ENCODE measurements at places on chromosomes 7 and 10.
A peak's percentile ranks its signal among the peaks of the same experiment; 100 is the strongest.

- DNase-seq, result no peak
Measured at GRCh38 chr7:36387435-36388231, 2.0 kb upstream of the ANLN start.

DNA sequence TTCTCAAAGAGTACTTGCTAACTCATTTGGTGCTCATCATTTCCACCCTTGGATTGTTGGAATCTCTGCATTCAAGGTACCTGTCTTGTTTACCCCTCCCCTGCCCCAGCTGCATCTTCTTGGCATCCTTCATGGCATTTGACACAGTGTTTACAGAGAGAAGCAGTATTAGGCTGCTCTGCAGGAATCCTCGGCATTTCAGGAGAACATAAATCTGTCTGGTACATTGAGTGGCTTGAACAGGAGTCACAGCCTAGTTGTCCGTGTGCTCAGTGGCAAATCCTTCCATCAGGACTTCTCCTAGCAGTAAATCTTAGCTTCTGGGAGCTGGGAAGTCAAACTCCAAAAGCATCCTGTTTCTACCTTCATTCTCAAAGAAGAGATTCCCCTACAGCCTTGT lies 136.8 kb upstream of the YAE1 start:
- DNase-seq, result no peak

GRCh38 chr10:124935946-124936345 lies 6.0 kb upstream of the ZRANB1 start:
- no peak for DNase-seq

DNA sequence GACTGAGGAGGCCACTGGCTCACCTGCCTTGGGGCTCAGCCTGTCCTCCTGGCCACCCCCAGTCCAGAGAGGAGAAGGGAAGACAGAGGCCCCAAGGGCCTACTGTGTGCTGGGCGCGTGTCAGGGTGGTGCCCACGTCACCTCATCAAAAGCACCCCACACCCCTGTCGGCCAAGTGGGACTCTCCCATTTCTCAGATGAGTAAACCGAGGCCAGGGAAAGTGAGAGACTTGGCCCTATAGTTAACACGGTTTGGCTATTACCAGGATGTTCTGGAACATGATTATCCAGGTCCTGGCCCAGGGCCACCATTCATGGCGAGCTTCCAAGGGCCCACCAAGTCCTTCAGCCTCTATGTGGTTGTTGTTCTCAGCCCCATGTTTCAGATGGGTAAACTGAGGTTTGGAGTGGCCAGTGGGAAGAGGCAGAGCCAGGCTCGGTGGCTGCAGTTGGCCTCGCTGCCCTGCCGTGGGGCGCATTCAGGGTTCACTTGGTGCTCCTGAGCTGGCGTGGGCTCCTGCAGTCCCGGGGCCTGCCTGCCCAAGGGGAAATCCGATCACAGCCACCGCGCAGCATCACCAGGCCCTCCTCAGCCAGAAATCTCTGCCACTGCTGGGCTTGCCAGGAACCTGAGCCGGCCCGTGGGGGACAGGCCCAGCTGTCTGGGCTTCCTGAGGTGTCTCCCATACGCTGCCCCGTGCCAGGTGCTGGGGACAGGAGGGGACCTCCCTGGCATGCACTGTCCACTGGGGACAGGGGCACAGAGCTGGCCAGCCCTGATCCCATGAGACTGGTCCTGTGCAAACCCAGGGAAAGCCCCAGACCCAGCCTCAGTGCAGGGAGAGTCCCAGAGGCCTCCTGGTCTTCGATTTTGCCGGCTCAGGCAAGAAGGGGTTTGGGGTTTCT lies 117.7 kb upstream of the TNRC18 start:
- DNase-seq, result no peak

DNA sequence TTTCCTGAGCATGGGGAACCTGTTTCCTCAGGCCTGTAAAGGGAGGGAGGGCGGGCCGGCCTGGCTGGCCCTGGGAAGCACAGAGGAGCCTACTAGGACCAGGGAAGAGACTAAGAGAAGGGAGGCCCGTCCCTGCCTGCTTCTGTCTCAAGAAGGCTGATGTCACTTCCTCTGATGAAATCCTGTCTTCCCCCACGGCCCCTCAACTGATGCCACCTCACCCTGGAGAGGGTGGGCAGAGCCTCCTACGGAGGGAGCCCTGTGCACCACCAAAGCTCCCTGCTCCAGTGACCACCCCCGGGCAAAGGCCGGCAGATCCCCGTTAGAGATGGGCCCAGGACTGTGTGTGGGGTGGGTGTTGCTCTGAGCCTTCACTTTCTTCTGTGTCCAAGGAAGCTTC lies 1.0 kb upstream of the PILRA start:
- peak; percentile 44 for DNase-seq

GRCh38 chr7:46814516-46815250 lies 767.2 kb downstream of the TNS3 start:
- DNase-seq, result no peak

DNA sequence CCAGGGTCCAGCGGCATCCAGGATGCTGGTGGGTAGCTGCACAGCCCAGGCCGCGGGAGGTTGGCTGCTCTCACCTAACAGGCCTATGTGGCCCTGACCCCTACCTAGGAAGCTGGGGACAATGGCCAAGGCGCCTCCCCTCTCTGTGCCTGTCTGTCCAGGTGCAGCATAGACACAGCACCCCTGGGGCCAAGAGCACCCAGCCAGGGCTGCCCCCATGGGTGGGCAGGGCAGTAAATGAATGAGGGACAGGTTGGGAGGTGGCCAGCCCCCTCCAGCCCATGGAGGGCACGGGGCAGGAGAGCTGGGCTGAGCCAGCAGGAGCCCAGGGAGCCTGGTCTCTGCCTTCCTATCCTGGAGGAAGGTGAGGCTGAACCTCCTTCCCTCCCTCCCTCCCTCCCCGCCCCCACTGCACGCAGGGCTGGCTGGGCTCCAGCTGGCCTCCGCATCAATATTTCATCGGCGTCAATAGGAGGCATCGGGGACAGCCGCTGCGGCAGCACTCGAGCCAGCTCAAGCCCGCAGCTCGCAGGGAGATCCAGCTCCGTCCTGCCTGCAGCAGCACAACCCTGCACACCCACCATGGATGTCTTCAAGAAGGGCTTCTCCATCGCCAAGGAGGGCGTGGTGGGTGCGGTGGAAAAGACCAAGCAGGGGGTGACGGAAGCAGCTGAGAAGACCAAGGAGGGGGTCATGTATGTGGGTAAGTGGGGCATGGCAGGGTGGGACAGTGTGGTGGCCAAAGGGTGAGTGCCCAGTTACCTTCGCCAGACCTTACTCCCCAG lies at the start of gene SNCG:
SNCG (plus strand) TSS at position 484 of the 785 bp plus-strand sequence; CDS start at position 583, 99 bp downstream.
- DNase-seq, result no peak

DNA sequence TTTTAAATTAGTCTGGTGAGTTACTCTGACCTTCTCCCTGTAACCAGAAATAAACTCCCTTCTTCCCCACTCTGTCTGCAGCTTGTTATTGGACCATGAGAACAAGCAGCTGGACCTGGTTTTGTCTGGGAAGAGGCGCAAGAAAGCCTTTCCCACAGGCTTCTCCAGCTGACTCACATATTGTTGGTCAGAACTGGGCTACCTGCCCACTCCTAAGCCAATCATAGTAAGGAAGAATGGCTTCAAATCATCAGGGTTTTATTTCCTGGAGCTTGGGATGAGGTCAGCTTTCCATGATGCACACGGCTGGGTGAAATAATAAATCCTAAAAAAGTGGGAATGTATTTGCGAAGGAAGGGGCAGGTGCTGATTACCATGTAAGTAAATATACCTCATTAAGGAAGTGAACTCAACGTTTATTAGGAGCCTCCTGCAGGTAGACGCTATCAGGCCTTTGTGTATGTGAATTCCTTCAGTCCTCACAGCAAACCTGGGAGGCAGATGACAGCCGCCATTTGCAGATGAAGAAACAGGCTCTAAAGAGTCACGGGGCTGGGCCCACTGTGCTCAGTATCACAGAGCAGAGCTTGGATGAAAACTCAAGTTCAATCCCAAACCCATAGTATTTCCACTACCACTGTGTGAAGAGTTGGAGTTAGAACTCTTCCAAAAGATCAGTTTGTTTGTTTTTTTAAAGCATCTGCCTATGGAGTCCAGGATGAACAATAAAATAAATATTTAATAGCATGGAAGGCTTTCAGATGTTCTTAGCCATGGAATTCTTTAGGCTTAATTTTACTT lies 32.8 kb downstream of the IL15RA start:
- DNase-seq, result no peak

GRCh38 chr10:89909752-89910151 lies 208.4 kb downstream of the KIF20B start:
- no peak for DNase-seq

DNA sequence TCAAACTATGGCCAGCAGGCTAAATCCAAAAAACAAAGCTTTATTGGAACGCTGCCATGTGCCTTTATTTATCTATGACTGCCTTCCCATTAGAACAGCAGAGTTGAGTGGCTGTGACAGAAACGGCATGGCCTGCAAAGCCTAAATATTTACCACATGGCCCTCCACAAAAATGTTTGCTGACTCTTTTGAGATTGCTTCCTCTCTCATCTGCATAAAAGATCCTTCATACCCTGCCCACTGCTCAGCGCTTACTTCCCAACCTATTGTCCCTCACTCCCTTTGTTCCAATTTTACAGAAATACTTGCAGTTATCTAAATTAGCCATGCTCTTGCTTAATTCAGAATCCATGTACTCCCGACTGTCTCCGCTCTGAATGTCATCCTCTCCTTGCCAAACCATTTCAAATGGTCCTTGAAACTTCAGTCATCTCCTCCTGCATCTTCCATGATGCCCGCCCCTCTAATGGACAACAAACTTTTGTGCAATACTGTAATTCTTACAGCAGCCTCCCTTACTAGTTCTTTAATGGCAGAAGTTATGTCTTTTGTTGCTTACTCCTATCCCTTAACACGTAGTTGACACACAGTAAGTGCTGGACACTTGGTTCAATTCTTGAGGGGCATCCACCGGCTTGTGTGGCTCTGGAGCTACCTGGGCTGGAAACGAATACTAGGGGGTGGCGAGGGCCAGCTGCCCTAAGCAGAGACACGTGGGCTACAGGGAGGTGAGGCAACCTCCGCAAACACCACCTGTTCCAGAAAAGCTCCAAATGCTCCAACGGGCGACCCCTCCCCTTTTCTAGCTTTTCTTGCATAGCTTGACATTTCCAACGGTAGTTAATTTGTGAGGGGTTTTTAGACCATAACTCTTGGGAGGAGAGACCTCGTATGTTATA lies 832 bp downstream of the XRCC2 start:
- peak; percentile 36 for DNase-seq

DNA sequence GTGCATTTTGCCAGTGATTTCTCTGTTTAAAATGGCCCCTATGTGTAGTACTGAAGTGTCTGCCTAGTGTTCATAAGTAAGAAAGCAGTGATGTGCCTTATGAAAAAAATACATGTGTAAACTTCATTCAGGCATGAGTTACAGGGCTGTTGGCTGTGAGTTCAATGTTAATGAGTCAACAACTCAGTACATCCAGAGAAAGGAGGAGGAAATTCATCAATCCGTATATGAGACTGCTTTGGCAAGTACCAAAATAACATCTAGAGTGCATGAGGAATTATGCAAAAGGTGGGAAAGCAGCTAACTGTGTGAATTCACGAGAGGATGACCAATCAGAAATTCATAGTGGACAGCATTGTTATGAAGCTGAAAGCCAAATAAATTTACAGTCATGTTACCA lies 255.6 kb downstream of the ZEB1 start:
- no peak for DNase-seq

- no peak for DNase-seq
Measured at GRCh38 chr10:84447701-84448400, 119.5 kb downstream of the CCSER2 start.

DNA sequence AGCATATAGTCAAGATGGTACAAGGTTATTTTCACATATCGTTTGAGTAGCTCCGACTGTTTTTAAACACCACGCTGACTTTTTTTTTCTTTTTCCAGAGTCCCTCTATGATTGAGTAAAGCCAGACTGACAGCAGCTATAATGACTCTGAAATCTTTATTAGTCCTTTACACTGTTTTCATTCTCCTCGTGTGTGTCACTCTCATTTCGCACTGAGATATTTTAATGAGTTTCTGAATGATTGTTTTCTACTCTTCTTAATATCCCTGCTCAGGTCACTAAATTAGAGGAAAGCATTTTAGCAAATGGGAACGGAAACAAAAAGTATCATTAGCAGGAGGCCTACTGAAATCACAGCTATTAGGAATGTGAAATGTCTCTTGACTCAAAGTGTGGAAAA lies 162.3 kb upstream of the MTPN start:
- peak; percentile 25 for DNase-seq

GRCh38 chr7:38217672-38218071 lies 39.6 kb downstream of the STARD3NL start:
- peak; percentile 25 for DNase-seq

DNA sequence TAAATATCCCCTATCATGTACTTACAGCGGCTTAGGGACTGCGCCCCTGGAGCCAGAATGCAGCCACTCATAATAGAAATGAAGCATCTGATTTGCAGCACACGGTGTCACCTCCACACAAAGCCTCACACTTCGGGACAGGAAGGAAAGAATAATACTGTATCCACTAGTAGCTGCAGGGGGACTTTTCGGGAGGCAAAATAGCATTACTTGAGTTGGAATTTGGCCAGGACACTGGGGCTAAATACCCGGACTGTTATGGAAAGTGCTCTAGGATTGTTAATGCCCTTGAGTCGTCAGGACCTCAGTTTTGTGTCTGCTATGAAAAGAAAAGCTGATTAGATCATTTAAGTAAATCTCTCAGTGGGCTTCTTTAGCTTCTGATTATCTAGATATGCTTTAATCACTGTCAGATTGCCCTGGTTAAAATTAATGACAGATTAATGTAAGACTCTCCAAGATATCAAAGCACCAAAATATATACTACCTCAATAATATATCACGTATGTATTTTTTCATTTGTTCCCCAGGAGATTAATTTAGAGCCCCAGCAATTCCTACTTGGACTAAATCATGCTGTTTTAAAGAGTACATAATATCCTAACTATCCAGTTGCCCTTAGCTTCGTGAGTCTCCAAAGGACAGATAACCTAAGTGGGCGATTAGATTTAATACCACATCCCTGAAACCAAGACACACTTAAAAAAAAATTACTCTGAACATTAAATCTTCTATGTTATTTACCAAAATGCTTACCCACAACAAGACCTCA lies 173.0 kb upstream of the NEBL start:
- no peak for DNase-seq

GRCh38 chr7:69953136-69954067 lies 355.1 kb downstream of the AUTS2 start:
- DNase-seq, result no peak

DNA sequence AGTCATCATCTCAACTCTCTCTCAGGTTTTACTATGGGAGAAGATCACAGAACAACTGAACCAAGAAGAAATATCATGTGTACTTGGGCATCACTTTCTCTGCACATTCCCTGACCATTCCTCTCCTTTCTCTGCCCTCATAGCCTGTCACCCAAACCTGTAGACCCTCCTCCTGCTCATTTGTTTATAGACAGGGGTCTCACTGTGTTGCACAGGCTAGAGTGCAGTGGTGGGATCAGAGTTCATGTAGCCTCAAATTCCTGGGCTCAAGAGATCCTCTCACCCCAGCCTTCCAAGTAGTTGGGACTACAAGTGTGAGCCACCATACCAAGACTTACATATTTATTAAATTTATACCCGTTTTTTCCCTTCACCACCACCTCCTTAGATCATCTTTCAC lies 260.8 kb upstream of the SLC26A5 start:
- no peak for DNase-seq

Data from activated CD4-positive, alpha-beta T cell treated with anti-CD3 and anti-CD28 coated beads, Interleukin-10, Interleukin-2, amounts not matched to agents 100 ng/mL and 50 ng/mL, durations not matched to agents 16 hours and 8 hours (primary cell).